ENCODE measurements at places on chromosomes 2 and 18.

DNA sequence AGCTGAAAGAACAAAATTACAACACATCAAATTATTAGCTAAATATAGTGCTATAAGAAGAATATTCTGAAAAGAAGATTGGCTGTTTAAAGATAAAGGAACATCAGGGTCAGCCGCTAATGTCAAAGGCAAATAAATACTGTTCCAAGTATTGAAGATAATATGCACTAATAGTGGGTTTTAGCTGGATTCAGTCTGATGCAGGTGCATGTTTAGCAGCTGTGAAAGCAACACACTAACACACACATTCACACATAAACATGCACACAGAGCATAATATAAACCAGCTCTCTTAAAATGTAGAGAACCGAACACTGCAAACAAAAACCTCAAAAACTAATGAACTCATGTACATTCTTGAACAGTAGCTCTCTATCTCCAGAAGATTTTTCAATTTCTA is 634.6 kb downstream of the ERBB4 start:
- DNase-seq: no peak

DNA sequence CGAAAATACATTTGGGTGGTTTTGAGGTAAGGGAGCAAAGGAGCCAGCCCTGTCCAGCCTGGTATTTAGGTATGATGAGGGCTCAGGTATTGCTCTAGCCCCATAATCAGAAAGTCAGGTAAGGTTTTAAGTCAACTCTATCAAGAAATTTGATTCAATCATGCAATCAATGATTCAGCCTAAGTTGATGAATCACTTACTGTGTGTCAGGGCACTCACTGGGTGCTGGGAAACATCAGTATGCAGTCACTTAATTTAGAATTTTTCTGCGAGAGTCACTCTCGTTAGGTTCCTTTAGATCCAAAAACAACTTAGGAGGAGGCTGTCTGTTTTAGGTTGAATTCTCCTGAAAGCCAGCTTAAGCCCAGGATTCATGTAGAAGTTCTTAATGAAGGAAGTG is 17.7 kb upstream of the SERPINB2 start:
- DNase-seq: peak; percentile 61

DNA sequence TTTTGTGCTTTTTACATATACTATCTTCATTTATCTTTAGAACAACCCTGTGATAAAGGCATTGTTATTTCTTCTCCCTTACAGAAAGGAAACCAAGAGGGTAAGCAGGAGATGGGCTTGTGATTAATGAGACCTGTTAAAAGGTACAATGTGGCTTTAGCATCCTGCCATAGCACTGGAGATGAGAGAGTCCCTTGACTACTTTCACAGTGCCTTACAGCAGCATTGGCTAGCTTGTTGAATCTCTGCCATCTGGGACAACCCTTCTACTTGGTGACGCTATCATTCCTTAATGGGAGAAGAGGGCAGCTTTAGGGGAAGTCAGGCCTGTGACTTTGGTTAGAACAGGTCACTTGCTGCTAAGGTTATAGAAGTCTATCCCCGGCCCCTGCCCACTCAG is 68.1 kb upstream of the LYPD6B start:
- DNase-seq: no peak

DNA sequence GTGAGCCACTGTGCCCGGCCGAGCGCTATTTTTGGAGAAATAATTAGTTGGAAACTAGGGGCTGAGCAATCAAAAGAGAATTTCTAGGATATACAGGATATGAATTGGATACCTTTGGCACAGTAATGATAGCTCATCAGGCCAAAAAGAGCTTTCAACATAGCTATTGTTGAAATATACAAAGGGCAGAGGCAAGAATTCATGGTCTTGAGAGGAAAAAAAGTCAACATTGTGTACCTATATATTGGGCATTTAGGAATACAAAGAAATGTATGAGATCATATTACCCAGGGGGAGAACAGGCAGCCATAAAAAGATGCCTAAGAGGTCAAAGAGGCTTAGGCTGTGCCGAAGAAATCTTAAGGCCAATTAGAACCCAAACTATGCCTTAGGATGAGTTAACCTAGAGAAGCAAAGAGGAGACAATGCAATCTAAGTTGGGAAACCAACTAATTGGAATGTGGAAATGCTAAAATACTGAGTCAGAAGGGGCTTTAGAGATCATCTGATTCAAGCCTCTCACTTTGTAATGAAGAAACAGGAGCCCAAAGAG is 99.0 kb downstream of the RBBP8 start:
- peak; percentile 85 for DNase-seq

DNA sequence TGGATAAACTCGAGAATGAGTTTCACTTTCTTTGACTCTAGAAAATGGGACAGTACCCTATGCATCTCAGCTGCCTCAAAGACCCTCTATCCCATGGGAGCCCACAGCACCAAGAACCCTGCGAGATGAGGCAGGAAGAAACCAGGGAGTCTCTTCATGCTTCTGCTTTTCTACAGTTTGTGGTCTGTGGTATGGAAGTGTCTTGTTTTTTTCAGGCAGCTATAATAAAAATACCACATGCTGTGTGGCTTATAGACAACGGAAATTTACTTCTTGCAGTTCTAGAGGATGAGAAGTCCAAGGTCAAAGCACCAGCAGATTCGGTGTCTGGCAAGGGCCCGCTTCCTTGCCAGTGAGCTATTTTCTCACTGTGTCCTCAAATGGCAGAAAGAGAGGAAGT is 257.9 kb downstream of the SUCLG1 start:
- no peak for DNase-seq

DNA sequence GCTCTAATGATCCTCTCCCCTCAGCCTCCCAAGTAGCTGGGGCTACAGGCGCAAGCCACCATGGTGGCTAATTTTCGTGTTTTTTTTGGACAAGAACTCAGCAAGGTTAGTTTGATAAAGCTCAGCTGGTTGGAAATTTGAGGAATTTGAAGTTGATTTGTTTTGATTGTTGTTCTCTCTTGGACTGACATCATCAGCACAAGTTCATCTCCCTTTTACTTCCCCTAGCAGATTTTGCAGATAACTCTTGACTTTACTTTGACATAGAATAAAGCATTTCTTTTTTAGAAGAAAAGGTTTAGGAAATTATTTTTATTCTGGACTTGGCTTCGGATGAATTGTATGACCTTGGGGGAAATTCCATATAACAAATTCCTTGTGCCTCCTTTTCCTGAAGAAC is 74.9 kb upstream of the DLX2 start:
- DNase-seq: no peak

GRCh38 chr2:104650405-104650996 is 203.4 kb upstream of the POU3F3 start:
- no peak for DNase-seq

DNA sequence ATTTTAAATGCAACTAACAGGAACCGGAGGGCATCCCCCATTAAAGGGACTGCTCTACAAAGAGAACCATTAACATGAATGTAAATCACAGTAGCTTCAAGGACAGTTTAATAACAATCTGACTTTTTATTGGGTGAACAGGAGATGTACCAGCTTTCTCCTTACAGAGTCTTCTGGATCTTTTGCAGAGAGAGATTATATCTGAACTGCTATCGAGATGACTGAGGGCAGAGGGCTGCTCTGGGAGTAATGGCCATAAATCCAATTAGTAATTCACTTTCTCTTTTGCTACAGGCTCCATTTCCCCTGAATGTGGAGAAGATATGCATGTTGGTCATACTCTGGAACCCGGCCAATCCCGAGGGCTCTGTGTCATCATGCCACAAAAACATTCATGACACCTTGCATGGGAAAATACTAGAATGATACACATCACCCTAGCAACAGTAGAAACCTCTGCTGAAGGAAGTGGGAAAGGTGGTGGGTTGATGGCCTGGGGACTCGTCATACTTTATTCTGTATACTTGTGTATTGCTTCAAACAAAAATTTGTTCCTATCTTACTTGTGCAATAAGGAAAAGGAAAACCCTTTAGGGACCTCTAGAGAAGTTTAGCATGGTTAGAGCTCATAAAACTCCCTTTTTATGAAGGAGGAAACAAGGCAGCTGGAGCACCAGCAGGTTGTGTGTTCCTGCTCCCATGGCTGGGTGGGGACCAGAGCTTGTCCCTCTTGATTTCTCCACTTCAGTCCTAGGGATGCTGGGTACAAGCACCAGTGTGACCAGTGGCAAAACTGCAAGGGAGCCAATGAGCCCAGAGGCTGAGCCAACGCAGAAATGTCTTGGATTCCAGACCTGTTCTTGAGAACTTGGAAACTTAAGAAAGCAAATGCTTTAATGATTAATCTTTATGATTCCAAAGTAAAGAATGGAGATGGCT is 26.0 kb downstream of the CTAGE1 start:
- peak; percentile 95 for DNase-seq

- no peak for DNase-seq
Measured at GRCh38 chr2:184067502-184067901, 530.8 kb upstream of the ZNF804A start.

GRCh38 chr2:106034325-106034724 is 159.8 kb downstream of the UXS1 start:
- no peak for DNase-seq

DNA sequence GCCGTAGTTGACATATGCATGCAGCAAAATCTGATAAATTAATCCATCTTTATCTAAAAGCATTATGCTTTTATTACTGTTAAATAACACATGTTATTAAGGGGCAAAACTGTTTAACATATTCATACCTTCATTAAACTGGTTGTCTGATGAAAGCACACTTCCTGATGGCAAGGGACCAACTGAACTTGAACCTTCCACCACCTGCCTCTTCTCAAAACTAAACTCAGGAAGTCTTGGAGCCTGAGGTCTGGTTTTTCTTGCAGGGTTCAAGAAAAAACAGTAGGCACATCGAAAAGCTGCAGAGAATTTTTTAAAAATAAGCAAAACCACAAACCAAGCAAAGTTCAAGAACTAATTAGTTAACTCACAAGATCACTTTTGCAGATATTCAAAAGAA is 64.9 kb downstream of the LNPK start:
- DNase-seq: no peak

DNA sequence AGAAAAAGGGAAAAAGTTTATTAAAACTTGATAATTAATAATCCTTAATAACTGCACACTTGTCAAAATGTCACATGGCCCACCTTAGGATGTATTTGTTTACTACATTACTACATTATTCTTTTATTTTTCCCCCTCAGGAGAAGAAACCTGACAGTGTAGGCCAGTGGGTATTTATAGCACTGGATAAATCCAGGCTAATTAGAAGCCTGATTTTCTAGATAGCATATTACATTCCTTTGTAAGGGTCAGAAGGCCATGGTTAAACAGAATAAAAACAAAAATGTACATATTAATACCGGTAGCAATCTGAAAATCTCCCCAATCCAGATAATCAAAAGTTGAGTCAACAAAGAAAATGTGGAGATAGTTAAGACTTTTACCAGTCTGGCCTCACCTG is 21.5 kb upstream of the KIDINS220 start:
- no peak for DNase-seq

DNA sequence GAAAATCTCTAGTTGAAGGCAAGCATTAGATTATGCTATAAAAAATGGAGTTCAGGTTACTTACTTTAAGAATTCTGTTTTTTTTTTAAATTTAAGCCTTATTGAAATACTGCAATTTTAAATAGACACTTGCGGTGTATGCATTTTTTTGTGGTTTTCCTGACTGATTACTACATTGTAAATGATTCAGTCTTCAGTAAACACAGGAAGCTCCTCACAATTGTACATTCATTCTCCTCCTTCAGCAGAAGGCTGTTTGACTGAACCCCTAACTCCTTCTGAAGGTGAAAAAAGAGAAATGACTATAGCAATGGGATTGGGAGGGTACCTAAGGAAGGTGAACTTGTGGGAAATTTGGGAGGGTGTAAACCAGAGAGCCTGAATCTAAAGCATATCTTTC is 136.1 kb downstream of the GCA start:
- no peak for DNase-seq

GRCh38 chr18:79746730-79747129 is 51.0 kb upstream of the KCNG2 start:
- no peak for DNase-seq

DNA sequence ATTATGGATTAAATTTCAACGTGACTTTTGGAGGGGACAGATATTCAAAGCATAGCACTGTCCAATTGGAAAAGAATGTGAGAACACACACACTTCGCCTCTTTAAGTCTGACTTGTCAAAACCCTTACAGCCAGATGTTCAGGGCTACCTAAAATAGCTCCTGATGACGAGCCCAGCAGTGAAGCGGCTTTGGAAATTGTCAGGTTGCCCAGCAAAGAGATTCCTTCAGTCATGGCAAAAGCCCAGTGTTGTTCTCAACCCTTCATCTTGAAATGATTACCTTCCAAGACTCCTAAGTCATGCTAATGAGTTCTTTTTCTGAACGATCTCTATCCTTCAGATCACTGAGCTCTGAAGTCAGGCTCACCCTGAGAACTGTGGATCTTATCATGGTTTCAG is 436.6 kb downstream of the LRATD1 start:
- peak; percentile 18 for DNase-seq

- peak; percentile 30 for DNase-seq
Measured at GRCh38 chr2:132439703-132440398, 23.2 kb downstream of the GPR39 start.

- DNase-seq: no peak
Measured at GRCh38 chr18:76860411-76860810, 38.1 kb downstream of the ZNF236 start.

GRCh38 chr2:162282765-162283425 is 35.6 kb downstream of the IFIH1 start:
- DNase-seq: no peak

- DNase-seq: peak; percentile 49
Measured at GRCh38 chr18:22283397-22283796, 114.0 kb downstream of the GATA6 start.
